Endothelial cell (in vitro differentiated cells): ENCODE measurements at places on chromosomes 7 and 10.

DNA sequence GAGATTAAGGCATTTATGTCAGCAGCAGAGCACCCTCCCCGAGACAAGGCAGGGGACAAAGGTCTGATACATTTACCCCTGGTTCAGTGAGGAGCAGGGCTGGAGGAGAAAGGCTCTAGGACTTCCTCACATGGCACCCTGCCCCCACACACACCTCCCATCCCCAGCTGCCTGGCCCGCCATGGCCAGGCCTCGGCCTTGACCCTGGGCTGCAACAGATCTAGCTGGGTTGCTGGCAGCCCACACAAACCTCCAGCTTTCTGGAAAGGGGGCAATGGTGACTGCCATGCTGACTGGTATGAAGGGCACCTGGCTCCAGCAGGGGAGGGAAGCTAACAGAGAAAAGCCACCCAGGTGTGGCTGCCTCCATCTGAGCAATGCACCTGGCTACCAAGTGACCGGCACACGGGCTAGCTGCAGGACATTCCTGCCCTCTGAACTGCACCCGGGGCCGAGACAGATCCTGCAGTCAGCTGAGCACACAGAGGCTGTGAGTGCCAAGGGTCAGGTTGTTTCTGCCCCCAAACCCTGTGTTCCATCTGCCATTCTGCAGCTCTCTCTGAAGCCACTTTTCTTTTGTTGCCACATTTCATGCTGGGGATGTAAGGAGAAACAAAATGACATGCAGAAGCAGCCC lies 85.8 kb upstream of the LRRC18 start:
- no peak for DNase-seq

DNA sequence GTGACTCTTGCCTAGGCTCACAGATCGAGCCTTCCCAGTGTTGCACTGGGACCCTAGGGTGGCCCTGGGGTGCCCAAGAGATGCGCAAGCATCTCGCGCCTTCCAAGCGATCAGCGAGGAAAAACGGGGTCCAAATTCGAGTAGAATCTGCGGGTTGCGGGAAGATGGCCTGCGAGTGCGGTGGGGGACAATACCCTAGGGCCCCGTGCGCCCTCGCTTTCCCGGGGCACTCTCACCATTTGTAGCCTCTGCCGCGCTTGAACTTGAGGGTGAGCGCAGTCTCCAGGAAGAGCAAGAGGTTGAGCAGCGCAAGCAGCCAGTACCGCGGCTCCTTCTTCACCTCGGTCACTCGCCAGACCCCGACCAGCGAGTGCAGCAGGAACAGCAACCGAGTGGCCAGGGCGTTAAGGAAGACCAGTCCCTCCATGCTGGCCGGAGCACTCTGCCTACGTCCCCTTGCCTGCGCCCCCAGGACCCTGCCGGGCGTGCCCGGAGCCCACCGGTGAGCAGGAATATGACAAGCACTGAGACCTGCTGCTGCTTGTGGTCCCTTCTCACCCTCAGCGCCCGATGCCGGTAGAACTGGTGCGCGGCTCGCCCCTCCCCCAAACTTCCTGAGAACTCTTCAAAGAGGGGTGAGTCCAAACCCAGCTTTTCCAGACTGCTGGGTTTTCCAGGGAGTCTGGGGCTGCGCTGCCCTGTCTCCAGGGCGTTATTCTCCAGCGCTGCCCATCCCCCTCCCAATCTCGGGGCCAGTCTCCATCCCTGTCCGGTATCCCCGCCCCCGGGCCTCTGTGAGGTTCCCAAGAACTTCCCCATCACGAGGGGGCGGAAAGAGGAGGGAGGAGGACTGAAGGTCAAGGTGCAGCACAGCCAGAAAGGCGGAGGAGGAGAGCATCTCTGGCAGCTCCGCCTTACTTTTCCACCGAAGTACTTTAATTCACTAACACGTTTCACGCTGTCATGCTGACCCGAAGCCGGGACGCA lies at the start of gene TMEM26:
Gene TMEM26, minus strand, starts transcription at position 727 of the 987 bp plus-strand sequence. Its CDS starts 300 bp downstream, at position 427.
- DNase-seq = peak; percentile 29

GRCh38 chr10:71725998-71726579 lies 6.5 kb upstream of the C10orf105 start:
- DNase-seq = peak; percentile 52

DNA sequence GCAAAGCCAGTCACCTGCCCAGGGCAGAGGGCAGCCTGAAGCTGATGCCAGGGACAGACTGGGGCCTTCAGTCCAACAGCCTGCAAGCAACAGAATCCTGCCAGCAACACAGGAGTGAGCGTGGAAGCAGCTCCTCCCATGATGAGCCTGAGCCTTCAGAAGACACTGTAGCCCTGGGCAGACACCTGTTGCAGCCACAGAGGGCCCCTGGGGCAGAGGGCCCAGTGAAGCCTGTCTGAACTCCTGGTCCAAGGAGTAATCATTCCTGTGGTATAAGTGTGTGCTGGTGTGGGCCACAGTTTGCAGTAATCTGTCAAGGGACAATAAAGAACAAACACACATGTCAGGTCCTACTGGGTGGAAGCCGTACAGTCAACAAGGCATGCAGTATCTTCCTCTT lies 2.9 kb upstream of the PFKP start:
- no peak for DNase-seq

GRCh38 chr7:51471210-51471980 lies 154.8 kb upstream of the COBL start:
- no peak for DNase-seq

DNA sequence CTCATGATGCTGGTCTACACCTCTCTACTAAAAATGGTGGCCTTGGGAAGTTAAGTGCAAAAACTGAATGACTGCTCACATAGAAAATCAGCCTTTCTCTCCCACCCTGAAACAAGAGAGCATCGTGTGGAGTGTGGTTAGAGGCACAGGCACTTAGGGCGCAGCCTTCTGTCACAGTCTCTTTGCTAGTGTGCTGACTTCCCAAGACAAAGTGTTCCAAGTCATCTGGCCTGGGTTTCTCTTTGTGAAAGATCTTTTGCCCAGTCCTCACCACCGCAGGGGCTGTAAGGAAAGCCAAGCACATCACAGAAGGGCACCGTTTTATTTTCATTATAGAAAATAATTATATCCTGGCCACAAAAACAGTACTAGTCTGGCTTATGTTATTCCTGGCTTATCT lies 12.5 kb downstream of the STN1 start:
- no peak for DNase-seq

DNA sequence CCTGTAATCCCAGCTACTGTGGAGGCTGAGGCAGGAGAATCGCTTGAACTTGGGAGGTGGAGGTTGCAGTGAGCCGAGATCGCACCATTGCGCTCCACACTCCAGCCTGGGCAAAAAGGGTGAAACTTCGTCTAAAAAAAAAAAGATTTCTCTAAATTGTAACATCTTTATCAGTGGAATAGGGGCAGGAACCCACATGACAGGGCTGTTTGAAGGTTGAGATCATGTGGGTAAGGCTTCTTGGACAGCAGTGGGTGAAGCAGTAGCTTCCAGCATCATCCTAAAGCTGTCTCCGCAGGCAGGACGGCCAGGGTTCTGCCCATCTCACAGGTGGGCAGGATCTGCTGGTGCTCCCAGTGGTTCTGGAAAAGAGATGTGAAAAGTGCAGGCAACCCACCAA lies 37.9 kb upstream of the SEPHS1 start:
- DNase-seq = no peak

DNA sequence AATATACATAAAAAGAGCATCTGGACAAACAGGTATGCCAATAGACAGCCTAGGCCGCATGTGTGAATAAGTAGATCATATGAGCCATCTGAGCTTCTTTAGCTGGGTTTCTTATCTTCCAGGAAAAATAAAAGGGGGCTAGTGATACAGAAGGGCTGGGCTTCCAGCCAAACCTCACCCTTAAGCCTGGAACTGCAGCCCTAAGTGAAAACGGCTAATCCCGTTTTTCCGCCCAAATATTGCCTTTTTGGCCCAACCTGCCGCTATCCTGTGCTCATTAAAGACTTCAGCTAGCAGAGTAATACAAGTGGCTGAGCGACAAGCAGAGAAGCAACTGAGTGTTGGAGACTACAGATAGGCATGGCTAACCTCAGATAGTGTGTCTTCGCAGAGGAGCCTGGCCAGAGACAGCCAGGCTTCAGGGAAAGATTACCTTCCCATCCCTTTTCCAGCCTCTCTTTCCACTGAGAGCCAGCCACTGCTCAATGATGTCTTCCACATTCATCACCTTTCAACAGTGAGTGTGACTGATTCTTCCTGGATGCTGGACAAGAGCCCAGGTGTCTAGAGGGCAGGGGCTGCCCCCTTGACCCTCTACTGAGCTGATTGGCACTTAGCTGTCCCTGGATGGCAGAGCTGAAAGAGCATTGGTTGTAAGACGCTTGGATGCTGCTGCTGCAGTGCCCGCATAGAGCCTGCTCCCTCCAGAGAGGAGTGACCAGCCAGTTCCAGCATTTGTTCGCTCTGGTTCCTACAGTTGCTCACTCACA lies 108.9 kb downstream of the ITGB8 start:
- no peak for DNase-seq

DNA sequence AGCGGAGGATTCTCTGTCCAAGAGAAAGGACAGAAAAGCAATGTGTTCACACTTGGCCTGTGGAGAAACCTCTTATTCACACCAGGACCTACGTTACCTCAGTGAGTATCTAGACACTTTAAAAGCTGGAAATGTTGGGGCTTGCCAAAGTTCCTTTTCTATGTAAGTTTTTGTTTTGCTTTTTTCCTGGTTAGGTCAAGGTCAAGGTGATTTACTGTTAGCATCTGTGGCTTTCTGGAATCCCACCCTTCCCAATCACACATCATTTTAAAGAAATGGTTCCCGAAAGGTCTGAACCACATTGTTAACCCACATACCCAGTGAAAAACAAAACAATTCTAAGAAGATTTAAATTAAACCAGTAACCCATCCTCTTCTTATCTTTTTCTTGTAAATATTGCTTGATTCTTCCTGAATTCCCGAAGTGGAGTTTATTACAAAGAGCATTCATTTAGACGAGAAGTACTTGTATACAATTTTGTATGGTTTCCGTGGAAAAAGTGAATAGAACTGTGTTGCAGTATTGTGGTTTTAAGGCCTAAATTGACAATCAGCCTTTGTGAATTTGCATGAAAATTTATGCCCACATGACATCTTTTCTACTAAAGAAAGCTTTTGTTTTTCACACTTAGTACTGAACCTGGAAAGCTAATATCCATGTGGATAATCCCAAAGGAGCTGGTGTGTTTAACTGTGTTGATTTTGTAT lies 827.0 kb upstream of the IGFBP3 start:
- DNase-seq = no peak

DNA sequence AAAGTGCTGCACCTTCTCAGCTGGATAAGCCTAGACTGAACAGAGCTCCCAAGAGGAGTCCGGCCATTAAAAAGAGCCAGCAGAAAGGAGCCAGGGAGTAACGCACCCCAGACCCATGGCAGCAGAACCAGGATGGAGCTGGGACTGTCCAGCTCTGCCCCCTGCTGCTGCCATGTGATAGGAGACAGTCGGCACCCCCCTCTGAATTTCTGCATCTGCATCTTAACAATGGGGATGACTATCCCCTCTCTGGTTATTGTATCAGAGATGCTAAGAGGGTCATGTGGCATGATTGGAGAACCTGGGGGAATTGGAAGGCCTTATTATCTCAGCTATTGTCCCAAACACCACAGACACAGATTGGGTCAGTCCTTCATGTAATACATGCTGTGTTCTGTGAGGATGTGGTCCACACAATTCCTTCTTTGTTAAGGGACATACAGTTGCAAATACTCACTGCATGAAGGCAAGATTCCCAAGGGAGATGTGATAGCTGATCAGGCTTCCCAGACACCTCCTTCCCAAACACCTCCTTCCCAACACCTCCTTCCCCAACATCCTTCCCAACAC lies 29.3 kb downstream of the PLEKHS1 start:
- DNase-seq = no peak

GRCh38 chr7:95609277-95609971 lies 13.1 kb upstream of the PDK4 start:
- no peak for DNase-seq

DNA sequence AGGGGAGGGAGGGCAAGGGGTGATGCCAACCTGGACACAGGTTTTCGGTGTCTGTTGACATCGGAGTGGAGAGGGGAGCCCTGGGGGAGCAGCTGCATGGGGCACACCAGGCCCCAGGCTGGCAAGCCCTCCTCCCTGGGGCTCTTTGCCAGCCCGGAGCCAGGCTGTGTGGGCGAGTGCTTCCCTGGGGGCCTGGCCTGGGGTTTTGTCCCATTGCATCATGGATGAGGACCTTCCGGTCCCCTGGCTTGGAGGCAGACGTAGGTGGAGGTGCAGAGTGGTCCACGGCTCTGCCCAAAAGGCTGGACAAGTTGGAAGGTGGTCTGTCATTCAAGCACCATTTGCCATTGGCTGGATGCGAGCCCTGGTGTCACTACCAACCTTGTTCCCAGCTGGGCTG lies 34.8 kb downstream of the ZMIZ1 start:
- no peak for DNase-seq

DNA sequence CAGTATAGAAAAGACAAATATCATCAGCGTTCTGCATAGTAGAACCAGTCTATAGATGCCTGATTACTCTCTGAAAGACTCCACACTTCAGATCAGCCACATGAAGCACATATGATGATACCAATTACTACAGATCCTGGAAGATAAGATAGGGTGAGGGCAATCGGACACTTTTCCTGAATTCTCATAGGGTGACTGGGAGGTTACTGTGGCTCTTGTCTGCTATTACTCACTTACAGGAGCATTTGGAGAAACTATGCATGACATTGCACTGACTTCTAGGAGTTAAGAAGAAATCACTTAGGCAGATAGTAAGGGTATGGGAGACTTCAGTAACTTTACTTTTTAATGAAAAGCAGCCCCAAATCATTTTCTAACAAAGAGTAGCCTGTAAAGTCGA lies 1140.9 kb downstream of the XPNPEP1 start:
- DNase-seq = no peak

GRCh38 chr10:4807761-4808507 lies 18.1 kb upstream of the AKR1E2 start:
- no peak for DNase-seq

DNA sequence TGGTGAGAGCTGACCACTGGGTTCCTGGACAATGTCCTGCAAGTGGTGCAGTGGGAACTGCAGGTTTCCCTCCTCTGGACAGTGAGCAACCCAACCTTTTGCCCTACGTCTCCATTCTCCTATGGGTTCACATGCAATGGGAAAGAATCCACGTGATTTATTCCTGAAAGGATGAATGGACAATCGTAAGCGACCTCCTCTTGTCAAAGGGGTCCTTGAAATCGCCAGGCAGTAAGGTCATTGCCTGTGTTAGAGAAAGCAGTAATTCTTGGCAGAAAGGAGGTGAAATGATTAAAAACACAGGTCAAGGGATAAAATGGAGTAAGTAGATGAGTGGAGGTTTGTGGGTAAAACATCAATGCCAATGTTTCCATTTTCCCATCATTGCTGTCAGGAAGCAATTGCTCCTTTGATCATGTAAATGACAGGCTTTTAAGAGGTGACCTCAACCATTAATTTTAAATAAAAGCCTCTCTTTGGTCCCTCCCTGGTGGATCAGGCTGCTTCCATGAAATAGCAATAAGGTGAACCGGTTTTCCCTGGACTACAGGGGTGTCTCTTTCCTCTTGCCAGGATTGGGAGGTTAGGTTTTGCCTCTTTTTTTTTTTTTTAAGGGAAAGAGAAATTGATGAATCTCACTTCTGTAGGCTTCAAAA lies 330.0 kb upstream of the PRKCQ start:
- DNase-seq = no peak
